ENCODE measurements at places on chromosomes 7 and 10. TPM values are rescaled to one million over a fixed set of nuclear protein-coding genes. Genes with fewer than 3 reads are reported as not detected.
A peak's percentile ranks its signal among the peaks of the same experiment; 100 is the strongest.

The BMPER gene
- total RNA-seq, result 0.44 TPM

DNA sequence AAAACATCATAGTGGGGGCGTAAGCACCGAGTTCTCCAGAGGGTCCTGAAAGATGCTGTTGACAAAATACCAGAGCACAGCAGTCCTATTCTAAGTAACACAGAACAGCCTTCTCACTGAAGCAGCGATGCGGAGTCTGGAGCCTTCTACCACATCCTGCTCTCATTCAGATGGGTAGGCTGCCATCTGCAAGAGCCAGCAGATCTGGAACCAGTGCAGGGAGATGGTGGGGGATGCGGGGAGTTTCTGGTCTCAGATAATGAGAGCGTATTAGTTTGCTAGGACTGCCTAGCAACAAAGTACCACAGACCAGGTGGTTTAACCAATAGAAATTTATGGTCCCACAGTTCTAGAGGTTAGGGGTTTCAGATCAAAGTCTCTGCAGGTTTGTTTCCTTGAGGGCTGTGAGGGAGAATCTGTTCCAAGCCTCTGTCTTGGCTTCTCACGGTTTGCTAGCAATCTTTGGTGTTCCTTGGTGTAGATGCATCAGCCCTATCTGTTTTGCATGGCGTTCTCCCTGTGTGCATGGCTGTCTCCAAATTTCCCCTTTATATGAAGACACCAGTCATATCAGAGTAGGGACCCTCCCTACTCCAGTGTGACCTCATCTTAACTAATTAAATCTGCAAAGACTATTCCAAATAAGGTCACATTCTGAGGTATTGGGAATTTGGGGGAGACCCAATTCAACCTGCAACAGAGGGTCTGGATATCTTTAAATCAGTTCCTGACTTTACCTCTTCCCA lies 52.0 kb upstream of the STEAP1B start:
- no peak for DNase-seq

- no peak for DNase-seq
Observed at GRCh38 chr7:47653550-47654411, 71.9 kb upstream of the TNS3 start.

DNA sequence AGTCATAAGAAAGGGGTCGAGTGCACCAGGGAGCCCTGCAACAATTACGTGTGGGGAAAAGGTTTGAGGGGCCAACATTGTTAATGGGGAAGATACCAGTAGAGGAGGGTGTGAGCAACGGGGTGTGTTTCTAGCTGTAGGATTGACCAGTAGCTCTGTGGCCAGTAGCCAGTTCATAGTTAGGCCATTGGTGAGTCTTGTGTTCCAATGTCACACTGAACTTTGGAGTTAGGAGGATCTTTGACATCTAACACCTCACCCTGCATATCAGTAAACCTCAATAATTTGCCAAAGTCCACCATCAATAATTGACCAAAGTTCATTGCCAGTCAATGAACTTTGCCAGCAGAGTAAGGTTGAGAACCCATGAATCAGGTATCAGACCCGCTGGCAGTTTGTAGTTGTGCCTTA lies 168.8 kb downstream of the CPED1 start:
- DNase-seq, result no peak

The GJD4 gene
- not detected for total RNA-seq

The EPDR1 gene
- total RNA-seq, result not detected

- no peak for DNase-seq
Observed at GRCh38 chr10:78286186-78286585, 252.5 kb downstream of the RPS24 start.

DNA sequence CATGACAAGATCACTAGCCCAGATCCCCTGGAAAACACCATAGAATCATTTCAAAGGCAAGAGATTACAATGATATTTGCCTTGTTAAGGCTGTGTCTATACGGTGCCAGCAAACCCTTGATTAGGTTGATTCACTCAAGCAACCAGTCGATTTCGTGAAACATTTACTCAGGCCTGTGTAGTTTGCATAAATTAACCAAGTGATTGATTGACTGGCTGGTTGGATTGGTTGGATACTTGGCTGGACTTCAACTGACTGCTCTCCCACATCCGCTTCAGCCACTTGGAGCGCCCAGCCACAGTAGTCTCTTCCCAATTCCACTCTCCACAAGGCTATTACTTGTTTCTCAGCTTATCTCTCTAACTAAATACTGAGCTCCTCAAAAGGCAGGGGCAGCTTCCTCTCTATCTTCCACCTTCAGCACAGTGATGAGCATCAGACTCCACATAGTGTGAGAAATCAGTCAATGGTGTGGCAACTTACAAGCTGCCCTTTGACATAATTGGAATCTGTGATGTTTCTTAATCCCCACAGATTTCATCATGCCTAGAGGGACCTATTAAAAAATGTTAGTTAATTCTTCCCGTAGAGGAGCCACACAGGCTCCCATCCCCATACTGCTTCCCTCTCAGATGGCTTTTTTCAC lies 217.4 kb downstream of the GRM8 start:
- DNase-seq, result no peak

DNA sequence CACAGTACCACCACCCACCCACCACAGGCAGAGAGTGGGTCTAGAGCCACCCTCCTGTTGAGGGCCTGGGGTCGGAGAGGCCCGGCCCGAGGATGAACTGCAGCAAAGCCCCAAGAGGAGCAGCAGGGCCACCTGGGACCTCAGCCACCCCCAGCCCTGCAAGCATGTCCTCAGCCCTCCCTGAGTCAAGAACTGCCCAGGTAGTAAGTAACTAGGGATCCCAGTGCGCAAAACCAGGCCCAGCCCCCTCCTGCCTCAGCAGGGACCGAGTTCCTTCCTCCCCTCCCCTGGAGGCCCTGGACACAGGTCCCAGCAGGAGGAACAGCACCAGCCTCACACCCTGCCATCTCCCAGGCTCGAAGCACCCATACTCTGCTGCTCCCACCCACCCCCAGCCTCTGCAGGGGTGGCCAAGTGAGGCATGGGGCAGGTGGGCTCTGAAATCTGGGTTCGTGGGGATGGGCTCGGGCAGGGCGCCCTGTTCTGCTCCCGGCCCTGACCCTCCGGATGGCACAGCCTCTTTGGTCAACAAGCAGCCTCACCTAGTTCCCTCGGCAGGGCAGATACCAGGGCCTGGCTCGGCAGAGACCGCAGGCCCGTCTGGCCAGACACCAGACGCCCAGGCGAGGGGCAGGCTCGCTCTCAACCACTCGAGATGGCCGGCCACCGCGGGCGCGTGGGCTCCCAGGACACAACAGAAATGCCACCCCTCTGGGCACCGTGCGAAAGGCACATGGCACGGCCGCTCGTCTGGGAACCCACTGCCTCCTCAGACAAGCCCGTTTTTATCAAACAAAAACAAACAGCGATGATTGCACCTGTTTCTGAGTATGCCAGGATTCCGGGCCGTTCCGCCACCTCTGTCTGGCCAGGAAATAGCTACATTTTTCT lies 15.2 kb downstream of the PDGFA start:
- no peak for DNase-seq

GRCh38 chr10:8840356-8840755 lies 785.9 kb downstream of the GATA3 start:
- DNase-seq, result no peak

DNA sequence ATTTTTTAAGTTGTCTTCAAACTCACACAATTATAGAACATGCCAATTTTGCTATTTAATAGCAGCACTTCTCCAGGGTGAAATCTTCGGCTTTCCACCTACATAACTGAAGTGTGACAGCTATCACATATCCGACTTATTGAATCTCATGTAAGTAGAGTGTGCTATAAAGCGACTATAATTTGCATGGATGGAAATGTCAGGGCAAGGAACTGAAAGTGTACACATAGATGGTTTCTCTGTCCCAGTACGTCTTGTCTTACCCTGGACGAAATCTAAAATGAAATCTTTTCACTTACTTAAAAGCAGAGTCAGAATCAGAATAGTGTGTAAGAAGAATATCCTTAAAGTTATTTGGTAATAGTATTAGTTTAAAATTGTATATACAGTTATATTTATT lies 132.3 kb downstream of the THSD7A start:
- DNase-seq, result no peak

The TMEM176A gene
- not detected for total RNA-seq

The PNLIPRP2 gene
- not detected for total RNA-seq

DNA sequence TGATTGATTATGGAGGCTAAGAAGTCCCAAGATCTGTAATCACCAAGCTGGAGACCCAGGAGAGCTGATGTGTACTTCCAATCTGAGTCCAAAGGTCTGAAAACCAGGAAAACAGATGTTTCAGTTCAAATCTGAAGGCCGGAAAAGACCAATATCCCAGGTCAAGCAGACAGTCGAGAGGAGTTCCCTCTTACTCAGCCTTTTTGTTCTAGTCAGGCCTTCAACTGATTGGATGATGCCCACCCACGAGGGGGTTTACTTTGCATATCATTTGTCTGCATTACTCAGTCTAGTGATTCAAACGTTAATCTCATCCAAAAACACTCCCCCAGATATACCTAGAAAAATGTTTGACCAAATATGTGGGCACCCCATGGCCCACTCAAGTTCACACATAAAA lies 7.4 kb upstream of the ARID5B start:
- DNase-seq, result no peak

DNA sequence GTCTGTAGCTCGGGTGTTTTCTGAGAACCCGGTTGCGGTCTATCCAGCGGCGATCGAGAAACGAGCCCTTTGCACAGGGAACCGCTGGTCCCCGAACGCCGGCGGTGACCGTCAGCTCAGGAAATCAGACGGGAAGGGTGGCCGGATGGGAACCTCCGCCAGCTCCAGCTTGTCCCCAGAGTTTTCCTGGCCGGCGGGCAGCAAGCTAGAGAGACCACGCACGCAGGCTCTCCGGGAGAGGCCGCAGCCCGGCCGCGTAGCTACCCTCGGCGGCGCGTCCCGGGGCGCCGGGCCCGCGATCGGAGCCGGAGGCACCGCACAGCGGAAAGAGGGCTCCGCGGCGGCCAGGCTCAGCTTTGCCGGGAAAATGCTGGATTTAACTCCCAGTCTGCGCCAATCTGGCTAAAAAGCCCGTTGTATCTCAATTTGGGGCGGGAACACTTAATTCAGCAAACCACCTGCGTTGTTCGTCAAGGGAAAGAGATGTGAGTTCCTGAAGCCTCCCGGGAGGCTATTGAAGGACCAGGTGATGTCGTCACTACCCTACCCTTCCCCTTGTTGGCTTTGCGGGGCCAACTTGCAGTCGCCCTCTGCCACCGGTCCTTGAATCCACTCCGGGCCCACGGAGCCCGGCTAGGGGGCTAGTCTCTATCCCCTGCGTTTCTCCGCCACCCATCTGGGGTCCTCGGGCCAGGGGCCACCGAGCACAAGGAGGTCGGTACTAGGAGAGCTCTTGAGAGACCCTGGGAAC lies 859 bp upstream of the CH25H start:
- DNase-seq, result peak; percentile 15
